ENCODE measurements at places on chromosomes 3 and 15.

GRCh38 chr3:39279745-39280517, at the start of gene CX3CR1:
TSS of gene CX3CR1 (minus strand) at chr3:39280036. CDS start at chr3:39266509, 13,527 bp downstream.
- DNase-seq, result peak; percentile 17

- peak; percentile 61 for DNase-seq
Observed at GRCh38 chr3:123586131-123586530, 1.3 kb upstream of the HACD2 start.

DNA sequence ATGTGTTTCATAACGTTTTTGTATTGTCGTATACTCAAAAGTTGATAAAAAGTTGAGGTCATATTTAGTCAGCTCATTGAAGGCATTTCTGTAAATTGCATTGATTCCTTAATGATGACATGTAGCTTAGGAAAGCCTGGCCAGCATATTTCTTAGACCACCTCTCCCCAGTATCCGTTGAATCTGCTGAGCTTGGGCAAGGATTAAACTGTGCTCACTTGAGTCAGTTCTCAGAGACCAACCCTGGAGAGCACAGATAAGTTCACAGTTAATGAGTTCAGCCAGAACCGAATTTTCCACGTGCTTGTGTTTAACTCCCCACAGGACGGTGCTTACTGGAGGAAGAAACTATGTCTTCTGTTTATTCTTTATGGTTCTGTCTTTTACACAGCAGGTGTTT, 132.7 kb downstream of the SLC25A26 start:
- DNase-seq, result no peak

GRCh38 chr3:175659670-175660350, 800.7 kb downstream of the NAALADL2 start:
- no peak for DNase-seq

GRCh38 chr3:81462921-81463320, 298.5 kb downstream of the GBE1 start:
- peak; percentile 39 for DNase-seq

GRCh38 chr3:143644370-143645089, 203.7 kb downstream of the SLC9A9 start:
- peak; percentile 46 for DNase-seq

DNA sequence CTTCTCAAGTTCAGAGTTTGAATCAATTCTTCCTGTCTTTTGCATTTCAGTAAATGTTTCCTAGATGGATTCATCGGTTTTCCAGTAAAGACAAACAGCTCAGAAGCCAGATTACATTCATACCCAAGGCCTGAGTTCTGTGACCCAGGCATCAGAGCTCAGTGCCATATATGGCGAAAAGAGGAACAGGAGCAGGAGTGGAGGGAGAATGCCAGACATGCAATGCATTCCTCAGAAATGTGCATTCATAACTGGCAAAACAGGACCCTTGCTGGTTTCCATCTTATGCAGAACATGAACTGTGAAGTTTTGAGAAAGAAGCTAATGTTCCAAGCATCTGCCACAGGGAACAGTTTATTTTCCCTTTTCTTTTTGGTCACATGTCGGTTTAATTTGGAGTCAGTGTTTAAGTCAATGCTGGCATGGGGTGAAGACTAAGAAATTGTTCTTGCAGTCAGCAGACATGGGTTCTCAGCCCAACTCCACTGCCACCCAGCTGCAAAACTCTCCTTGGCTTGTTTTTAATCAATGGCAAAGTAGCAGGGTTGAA, 116.5 kb downstream of the LPP start:
- no peak for DNase-seq

GRCh38 chr15:63067976-63068743, 25.6 kb downstream of the TPM1 start:
- no peak for DNase-seq

- no peak for DNase-seq
Observed at GRCh38 chr15:36066757-36067156, 512.7 kb upstream of the CDIN1 start.

- no peak for DNase-seq
Observed at GRCh38 chr15:26083896-26084295, 220.8 kb upstream of the ATP10A start.

DNA sequence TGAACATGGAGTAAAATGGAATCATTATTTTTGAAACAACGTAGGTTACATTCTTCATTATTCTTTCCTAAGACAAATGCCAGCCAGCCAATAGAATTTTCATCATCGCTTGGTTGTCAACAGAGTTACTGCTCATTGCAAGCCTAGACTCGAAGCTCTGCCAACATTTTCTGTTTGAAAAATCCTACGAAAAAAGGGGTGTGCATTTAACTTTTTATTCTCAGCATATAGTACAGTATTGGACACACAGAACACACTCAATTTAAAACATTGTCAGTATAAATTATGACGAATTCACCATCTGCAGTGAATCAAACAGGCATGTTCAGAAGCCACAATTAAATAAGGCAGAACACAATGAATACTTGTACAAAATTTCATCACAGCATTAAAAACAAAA, 232.1 kb downstream of the NR1D2 start:
- no peak for DNase-seq

DNA sequence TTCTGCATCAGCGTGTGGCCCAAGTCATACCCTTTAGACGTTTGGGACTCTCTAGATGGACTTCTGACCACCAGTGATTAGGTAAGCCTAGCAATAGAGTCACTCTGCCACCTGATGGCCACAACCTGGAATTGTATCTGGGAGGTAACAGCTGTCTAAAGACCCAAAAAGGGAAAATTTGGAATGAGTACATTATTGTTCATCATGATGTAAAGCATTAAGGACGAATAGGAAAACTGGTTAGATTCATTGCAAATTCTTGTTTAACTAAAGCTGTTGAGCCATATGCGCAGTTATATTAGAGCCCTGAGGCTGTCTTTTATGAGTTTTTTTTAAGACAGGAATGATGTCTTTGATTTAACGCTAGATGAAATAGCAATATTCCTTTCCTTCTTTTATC, 63.6 kb downstream of the FAM81A start:
- peak; percentile 49 for DNase-seq

- peak; percentile 1 for DNase-seq
Observed at GRCh38 chr15:55989383-55989782, 4.0 kb downstream of the NEDD4 start.

- DNase-seq, result no peak
Observed at GRCh38 chr3:169457807-169458697, 205.5 kb downstream of the MECOM start.

DNA sequence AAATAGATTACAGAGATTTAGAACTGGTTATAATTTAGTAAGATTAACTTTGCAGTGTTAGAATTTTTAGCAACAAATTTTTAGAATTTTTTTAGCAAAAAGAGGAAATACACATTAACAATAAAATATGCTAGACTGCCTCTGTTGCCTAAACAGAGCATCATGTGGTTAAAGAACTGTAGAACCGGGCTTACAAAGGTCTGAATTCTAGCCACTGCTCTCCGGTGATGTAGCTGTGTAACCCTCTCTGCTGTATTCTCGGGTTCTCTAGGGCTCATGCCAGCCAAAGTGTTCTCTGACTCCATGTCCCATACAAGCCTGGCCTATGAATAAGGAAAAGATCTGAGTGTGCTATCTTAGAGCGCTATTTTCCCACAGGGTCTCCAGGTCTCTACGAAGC, 2.9 kb upstream of the P2RY12 start:
- DNase-seq, result no peak

- no peak for DNase-seq
Observed at GRCh38 chr15:78259232-78259631, 5.1 kb upstream of the DNAJA4 start.

DNA sequence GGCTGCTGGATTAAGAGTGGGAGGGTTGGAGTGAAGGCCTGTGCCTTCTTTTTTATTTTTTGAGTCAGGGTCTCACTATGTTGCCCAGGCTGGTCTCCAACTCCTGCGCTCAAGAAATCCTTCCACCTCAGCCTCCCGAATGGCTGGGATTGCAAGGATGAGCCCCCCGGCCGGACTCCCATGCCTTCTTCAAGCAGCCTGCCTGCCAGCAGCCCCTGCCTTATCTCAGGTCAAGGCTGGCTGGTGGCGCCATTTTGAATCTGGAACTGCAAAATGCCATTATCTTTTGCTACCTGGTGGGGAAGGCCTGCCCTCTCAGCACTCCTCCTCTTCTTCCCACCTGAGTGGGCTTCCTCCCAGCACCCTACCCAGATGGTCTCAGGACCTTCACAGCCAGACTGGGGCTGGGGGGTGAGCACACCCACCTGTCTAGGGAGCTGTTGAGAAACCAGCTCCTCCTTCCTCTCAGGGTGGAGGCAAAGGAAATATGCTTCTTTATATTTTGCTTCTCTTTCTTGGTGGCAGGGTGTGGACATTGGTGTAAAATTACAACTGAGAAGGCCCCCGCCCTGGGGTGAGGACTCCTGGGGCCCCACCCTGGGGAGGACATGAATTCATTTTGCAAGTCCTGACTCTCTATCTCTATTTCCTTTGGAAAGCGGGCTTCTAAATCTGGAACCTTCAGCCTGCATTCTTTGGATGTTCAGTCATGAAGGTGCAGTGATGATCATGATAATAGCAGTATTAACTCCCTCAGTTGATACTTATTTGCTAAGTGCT, 7.7 kb upstream of the FLNB start:
- no peak for DNase-seq

- DNase-seq, result no peak
Observed at GRCh38 chr15:93057618-93058017, 31.4 kb downstream of the RGMA start.

- DNase-seq, result no peak
Observed at GRCh38 chr15:64690008-64690407, 85.4 kb downstream of the RBPMS2 start.

DNA sequence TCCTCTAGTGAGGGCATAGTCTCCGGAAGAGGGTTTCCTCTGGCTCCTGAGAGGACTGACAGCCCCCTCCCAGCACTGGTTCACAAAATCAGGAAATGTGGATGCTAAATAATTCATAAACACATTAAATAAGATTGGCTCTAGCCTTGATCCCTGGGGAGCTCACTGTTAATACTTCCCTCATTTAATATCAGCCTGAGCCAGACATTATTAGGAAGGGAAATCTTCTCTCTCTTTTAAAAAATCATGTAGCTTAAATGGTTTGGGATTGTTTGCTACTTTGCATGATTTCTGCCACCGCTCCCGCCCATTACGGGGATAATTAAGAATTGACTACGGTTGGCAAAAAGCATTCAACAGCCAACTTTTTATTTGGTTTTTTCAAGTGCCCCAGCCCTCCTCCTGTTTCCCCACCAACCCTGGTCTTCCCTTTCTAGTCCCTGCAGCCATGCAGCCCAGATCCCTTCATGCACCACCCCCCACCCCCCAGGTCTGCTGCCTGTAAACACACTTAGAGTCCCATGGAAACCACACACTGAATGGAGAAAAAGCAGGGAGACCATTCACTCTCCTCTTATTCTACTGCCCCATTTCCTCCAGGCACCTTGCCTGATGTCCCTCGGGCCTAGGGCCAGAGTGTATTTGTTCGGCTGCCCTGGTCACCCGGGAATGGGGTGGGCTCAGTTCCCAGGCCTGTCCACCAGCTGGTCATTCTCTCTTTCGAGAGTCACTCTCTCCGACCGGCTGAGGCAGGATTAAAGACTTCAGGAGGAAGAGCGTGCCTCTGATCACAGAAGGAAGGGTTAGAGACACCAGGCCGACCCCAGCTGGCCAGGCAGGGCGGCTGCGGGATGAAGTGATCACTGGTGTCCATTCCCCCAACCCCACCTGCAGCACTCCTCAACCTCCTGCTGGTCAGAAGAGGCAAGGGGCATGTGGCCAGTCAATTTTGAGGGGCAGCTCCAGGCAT, 45.1 kb downstream of the SEMA5B start:
- no peak for DNase-seq

DNA sequence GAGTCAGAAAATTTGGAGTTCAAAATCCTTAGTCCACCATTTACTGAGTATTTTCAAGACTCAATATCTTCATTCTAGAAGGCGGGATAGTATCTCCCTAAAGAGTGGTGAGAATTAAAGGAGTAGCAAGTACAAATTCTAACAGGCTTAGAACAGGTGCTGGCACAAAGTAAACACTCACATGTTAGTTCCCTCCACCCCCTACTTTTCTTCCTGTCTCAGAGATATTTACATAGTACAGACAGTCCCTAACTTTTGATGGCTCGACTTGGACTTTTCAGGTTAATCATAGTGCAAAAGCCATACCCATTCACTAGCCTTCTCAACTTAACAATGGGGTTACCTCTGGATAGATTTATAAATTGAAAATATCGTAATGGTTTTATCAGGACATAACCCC, 476.2 kb upstream of the RASGRP1 start:
- DNase-seq, result no peak

DNA sequence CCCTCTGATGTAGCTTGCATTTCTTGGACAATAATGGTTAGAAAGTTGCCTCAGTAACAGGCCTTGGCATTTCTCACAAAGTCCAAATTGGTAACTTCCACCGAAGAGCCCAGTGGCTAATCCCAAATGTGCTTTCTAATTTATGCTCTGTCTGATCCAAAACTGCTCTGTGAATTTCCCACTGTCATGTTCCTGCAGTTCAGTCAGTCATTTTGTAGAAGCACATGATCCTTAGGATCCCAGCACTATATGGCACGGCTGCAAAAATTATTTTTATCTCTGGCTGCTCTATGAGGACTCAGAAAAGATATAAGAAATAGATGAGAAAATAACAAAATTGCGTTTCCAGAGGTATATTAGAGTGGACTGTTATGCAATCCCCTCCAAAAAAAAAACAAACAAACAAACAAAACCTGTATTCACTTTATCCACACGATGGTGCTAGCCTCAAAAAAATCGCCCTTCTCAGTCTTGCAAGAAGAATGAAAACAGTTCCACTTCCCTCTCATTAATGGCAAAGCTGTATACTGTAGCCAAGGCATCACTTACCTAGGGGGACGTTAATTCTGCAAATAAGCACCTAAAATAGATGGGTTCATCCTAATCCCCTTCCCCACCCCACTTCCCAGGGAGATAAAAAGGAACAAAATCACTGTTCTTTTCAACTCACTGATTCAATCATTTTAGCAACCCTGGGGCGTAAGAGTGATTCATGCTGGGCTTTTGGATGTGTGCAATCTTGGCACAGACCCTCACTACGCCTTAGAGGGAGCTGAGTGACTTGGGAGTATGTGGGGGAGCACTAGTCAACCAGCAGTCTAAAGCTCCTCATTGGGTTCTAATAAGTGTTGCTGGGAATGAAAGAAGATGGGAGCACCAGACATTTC, 61.3 kb downstream of the TMCO5A start:
- DNase-seq, result peak; percentile 17

GRCh38 chr3:56754741-56755417, 46.9 kb downstream of the ARHGEF3 start:
- no peak for DNase-seq

DNA sequence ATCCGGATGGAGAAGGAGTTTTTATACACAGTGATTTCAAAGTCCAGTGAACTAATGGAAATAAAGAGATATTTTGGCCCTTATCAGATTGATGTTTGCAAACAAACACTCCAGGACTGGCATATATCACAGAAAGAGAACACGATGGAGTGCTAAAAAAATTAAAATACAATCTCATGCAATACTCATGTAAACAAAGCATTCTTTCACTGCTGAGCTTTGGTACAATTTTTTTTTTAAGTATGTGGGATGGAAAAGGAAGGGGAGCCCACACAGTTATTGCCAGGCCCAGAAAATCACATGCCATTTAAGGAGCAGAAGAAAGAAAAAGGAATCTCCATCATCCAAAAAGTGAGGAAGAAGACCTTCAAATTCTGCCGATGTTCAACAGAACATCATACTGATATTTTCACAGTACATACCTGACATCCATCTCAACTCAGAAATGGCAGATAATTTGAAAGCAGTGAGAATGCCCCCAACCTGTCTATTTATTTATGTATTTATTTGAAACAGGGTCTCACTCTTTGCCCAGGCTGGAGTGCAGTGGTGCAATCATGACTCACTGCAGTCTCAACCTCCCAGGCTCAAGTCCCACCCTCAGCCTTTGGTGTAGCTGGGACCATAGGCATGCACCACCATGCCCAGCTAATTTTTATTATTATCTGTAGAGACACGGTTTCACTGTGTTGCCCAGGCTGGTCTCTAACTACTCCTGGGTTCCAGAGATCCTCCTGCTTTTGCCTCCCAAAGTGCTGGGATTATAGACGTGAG, 107.5 kb upstream of the SLC2A2 start:
- DNase-seq, result no peak

Measured in SHP77 (cell line).